ENCODE measurements at places on chromosomes 2 and 18.

DNA sequence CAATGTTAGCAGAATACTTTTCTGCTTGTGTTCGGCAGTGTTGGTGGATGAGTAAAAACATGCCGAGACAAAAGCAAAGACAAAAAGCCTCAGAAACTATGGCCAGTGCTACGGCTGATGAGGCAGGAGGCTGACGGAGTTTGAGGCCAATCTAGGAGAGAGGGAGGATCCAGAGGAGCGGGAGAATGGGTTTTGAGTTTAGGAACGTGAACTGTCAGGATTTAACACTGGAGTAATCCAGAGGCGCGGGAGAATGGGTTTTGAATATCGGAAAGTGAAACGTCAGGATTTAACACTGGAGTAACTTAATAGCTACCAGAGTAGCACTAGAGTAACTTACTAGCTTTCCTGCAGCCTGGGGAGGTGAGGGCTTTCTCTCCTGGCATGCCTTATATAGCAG is 37.4 kb downstream of the LYPD6B start:
- DNase-seq = no peak

DNA sequence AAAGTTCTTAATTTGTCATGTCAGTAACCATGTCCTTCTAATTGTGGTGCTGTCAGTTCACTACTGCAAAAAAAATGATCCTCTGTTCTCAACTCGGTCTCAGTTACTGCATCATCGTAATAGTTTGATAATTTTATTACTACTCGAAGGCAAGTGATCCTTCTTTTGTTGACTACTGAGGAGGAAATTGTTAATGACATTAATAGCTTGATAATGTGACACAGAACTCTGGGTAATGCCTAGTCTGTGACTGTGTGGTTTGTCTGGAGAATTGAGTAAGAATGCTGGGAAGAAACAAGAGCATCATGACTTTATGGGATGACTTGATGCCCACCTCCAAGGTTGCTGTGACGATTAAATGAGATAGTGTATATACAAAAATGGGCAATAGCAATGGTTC is 267.2 kb downstream of the LRRTM1 start:
- DNase-seq = no peak

DNA sequence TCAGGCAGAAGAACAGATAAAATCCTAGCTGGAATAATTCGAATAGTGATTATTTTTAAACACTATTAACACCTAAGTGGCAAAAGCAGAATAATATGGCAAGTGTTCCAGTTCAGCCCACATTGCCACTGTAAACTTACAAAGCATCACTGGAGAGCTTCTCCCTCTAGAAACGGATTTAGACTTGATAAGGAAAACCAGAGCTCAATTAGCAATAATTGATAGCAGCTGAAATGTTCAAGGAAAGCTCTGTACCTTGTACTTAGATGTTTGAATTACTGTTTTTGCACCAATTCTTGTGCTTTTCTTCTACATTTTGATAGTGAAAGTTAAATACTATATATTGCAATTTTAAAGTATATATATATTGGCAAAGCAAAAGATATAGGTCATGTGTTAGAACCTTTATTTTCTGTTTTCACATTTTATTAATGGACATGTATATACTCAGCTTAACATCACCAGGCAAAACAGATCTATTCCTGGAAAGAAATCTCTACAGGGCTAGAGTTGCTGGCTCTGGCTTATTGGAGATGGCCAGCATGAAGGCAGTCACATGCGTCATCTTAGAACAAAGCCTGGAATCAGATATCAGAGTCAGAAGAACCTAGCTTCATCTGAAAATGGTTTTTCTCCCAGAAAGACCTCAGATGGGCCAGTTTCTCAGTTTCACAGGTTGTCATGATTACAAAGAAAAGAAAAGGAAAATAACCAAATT is 149.1 kb upstream of the CTAGE1 start:
- DNase-seq = no peak

- no peak for DNase-seq
These were observed 39.3 kb upstream of the DSG1 start for GRCh38 chr18:31278609-31279071.

DNA sequence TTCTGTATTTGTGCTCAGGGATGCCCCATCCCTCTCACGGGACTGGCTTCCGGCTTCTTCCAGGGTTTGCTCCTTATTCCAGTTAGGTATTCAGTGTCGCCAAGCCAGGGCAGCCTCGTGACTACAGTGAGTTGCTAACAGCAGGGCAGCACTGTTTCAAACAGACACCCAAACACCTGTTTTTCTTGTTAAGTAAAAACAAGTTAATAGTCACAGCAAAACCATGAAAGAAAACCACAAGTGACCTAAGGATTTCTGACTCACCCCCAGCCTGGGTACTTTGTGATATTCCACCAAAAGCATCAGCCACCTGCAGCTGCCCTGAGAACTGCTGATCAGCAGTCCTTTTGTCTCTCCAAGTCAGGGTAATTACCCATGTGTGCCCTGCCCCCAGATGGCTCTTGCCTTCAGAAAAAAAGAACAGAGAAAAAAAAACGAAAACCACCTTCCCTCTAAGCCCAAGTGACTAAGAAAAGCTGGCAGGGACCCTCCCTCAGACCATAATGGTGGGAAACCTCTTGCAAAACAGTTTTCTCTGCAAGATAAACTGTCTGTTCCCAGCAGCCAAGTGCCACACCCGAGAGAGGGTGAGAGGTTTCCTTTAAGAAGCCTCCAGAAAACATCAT is 178.2 kb downstream of the ANAPC1 start:
- DNase-seq = no peak
